ENCODE measurements at places on chromosomes 7 and 10.

DNA sequence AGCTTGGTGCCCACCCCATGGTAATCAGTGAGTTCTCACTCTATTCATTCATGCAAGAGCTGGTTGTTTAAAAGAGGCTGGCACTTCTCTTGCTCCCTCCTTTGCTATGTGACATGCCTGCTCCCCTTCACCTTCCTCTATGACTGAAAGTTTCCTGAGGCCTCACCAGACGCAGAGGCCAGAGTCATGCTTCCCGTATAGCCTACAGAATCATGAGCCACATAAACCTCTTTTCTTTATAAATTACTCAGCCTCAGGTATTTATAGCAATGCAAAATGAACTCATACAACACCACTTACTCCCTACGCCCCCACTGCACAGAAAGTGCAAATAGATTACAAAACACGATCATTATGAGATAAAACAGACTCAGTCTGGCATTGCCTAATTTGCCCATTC lies 39.0 kb downstream of the SEC61G start:
- no peak for DNase-seq

DNA sequence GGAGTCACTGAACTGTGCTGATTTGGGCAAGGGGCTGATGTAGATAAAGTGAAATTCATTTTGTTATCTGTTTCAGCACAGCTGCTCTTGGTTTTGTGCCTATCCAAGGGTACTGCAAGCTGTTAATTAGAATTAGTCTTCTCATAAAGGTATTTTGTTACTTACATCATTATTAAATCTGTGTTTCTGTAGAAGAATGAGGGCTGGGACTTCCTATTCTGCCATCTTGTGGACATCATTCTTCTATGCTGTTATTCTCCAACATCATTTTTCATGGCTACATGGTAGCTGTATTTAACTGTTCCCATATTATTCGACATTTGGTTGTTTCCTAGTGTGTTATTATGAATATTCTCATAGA lies 76.2 kb upstream of the CCDC71L start:
- peak; percentile 60 for DNase-seq

GRCh38 chr10:35195361-35196306 lies 69.0 kb downstream of the CREM start:
- DNase-seq = peak; percentile 96

GRCh38 chr10:123527151-123527550 lies 139.0 kb upstream of the GPR26 start:
- no peak for DNase-seq

GRCh38 chr7:137454246-137454724 lies 110.8 kb upstream of the PTN start:
- peak; percentile 64 for DNase-seq

DNA sequence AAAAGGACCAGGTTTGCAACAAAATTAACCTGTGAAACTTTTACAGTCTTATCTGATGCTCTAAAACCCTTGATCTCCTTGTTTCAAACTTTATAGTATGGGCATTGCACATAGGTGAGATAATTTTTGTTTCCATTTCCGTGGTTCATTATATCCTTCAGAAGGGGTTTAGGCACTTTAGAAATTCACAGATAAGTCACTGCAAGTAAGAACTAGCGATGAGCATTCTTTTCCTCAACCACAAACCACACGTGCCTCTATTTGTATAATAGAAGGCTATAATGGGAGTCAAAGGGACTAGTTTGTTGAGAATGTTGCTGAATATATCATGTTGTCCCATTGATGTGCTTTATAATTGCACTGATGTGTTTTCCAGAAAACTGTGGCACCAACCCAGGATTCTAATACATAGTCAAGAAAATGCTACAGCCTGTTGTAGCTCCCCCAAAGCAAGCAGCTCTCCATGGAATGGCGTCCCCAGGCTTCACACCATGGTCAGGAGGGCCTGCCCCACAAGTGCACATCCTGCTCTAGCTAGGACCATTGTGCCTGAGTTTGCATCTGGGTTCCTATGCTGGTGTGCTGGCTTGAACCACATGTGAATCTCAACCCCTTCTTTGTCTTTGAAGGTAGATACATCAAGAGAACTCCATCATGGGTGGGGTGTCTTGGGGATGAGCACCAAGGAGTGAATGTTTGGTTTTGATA lies 14.0 kb upstream of the ATXN7L1 start:
- peak; percentile 41 for DNase-seq

DNA sequence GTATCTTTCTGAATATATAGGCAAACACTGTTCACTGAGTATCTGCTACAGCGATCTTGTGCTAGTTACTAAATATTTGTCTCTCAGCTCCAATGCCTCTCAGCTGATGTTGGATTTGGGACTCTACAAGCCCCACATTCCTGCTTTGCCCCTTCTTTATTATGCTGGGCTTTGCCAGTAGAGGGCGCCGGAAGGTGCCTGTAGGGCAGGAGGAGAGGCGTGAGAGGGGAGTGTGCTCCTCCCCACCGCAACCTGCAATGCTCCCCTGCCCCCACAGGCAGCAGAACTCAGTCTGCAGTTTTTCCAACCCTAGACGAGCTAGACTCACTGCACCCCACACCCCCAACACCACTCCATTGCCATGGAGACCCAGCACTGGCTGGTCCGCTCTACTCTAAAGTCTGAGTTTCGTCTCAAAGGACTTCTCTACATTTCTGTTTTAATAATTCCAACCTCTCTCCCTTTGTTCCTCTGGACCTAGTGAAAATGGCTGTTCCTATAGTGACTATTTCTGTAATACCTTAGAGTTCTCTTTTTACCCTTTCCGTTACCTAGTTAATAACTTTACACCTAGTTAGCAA lies 337.6 kb downstream of the CCSER2 start:
- no peak for DNase-seq

- DNase-seq = no peak
These were observed 50.5 kb upstream of the PRSS58 start for GRCh38 chr7:142308326-142308725.

GRCh38 chr7:150954986-150955518 lies 23.1 kb downstream of the KCNH2 start:
- no peak for DNase-seq

- DNase-seq = peak; percentile 37
These were observed 20.5 kb downstream of the MMRN2 start for GRCh38 chr10:86936661-86937501.

- DNase-seq = no peak
These were observed 222.6 kb downstream of the MAD1L1 start for GRCh38 chr7:2010101-2010500.

All from fibroblast of upper back skin (primary cell).